ENCODE measurements at places on chromosomes 13 and 19.
A peak's percentile ranks its signal among the peaks of the same experiment; 100 is the strongest.

GRCh38 chr19:47820410-47820809, 1.3 kb upstream of the CRX start:
- DNase-seq = no peak

DNA sequence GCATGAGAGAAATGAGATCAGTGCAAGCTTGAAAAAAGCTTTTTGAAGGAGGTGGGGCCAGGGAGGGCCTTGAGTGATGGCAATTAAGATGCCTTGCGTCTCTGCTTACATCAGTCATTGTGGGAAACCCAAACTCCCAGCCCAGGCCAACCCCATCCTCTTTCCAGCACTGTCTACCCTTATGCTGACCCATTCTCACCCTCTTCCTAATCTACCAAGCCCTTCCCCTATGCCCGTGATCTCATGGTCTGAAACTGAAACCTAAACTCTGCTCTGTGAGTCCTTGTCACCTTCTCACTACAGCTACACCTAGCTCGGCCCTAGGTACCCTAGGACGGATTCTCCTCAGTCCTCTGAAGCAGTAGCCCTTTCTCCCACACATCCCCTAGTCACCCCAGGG, 36.0 kb upstream of the SERP2 start:
- no peak for DNase-seq

DNA sequence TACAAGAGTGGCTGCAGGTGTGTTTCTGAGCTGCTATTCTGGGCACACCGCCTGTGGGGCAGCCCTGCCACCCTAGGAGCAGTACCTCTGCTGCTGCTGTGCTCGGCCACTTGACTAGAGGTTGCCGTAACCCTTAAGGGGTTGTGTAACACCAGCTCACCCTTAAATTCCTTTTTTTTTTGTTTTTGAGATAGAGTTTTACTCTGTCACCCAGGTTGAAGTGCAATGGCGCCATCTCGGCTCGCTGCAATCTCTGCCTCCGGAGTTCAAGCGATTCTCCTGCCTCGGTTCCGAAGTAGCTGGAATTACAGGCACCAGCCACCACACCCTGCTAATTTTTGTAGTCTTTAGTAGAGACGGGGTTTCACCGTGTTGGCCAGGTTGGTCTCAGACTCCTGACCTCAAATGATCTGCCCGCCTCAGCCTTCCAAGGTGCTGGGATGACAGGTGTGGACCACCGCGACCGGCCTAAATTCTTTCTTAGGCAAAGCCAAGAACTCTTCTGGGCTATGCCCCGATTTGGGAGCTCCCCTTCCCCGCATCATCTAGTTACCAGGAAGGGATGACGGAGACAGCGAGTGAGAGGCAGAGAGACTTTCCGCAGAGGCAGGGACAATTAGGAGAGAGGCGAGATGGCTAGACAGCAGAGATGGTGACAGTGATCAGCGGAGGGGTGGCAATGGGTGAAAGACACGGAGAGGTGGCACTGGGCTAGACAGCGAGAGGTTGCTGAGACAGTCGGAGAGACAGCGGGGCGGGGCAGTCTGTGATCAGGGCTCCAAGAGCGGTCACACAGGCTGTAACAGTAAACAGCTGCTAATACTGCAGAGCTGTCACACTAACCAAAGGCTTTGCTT, 4.4 kb upstream of the LILRA5 start:
- DNase-seq = no peak

DNA sequence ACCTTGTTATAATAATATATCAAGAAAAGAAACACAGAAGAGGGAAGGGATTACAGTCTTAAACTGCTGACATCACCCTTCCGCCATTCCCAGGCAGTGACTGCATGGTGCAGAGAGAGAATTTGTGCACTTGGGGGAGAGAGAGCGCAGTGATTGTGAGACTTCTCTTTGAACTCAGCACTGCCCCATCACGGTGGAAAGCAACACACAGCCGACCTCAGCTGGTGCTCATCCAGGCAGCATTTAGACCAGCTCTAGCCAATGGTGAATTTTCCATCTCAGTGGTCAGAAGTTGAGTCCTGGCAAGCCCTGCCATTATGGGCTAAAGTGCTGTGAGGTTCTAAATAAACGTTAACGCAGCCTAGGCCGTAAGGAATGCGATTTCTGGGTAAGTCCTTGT, 1681.5 kb downstream of the EFNB2 start:
- no peak for DNase-seq

DNA sequence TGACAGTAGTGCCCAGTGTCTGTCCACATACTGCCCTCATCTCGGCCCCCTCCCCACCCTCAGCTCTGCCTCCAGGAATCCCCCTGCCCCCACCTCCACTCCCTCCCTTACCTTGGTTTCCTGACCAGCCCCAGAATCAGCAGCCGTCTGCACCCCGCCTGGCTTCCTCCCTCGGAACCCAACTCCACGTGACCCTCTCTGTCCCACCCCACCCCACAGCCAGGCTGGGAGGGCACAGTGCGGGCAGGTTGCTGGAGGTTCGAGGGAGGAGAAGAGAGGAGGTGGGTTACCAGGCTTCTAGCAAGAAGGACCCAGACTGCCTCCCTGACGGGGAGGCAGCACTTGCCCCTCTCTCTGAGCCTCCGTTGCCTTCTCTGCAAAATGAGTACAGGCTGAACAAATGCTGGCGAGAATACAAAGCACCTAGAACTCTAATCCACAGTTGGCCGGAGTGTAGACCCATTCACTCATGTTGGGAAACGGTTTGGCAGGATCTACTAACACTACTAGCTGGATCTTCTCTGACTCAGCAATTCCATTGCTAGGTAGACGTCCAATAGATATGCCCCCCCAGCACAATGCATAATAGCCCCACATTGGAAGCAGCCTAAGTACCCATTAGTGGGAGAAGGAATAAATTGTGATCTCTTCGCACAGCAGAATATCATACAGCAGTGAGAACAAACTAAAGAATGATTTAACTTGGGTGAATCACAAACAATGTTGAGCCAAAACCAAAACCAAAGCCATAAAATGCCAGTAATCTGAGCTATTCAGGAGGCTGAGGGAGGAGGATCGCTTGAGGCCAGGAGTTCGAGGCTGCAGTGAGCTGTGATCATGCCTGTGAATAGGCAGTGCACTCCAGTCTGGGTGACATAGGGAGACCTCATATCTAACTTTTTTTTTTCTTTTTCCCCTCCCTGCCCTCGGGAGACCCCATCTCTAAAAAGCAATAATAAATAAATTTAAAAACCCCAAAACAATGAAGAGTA, at the start of gene RASAL3:
Gene RASAL3 (minus strand): TSS at position 151 of the 992 bp plus-strand sequence. CDS start 186 bp downstream, outside the sequence.
- DNase-seq = no peak

DNA sequence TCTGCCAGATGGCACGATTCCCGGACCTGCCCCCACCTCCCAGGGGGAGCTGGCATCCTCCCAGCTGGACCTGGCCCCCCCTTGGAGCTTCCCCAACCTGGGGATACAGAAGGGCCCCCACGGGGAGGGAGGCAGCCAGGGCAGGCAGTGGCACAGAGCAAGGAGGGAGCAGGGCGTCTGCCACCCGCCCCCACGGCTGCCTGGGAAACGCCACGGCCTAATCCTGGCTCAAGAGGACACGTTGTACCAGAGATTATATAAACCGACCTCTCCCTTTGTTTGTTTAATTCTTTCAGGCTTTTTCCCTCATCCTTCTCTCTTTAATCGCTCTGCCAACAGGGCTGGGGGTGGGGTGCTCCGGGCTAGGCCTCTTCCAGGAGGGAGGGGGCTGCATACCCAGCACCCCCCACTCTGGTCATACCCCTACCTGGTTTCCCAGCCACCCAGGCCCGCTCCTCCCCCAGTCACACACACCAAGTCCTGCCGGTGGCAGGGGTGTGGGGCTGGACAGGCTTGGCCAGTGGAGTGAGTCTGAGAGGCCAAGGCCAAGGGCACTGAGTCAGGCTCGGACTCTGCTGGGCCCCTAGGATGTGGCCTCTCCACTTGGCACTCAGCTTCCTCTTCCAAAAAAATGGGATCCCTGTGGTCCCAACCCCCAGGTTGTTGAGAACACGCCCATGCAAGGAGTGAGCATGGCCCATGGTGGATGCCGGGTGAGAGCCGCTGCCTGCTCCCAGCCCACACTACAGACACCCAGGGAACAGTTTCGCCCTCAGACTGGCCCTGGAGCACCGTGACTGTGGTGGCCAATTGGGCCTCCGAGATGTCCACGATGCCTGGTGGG, 29.5 kb upstream of the NFIC start:
- no peak for DNase-seq

DNA sequence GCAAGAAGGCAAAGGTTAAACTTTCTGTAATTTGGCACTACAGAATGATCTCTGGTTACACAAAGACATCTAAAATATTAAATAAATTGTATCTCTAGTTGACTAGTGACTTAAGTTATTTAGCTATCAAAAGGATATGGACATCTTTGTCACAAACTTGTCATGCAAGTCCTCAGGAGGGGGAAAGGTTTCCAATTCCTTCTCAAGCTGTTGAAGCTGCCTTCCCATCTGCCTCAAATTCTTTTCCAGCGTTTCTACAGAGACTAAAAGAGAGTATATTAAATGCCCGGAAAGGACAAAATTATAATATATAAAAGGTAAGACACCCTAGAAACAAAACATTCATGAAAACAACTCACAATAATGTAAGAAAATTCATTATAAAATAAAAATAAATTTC, 324.5 kb downstream of the DIAPH3 start:
- no peak for DNase-seq

DNA sequence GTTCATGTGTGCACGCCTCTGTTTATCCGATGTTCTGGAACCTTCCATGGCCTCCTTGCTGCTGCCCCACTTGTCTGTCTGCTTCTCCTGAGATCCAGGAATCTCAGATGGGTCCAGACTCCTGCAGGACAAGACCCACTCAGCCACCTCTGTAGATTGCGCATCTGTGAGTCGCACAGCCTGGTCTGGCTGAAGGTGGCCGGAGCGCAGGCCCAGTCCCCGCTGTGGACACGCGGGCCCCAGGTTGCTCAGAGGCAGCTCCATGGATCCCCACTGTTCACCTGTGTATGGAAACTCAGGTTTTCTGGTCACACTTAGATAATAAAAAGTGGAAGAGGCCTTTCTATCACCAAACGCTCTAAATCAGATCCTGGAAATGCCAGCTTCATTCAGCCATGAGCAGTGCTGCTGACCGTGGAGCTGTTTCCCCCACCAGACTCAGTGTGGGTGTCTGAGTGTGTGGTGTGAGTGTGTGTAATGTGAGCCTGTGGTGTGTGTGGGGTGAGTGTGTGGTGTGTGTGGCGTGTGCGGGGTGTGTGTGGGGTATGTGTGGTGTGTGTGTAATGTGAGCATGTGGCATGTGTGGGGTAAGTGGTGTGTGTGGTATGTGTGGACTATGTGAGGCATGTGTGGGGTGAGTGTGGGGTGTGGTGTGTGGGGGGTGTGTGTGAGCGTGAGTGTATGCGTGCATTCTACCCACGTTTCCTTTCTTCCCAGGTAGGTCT, 59.5 kb downstream of the MCF2L start:
- DNase-seq = no peak

DNA sequence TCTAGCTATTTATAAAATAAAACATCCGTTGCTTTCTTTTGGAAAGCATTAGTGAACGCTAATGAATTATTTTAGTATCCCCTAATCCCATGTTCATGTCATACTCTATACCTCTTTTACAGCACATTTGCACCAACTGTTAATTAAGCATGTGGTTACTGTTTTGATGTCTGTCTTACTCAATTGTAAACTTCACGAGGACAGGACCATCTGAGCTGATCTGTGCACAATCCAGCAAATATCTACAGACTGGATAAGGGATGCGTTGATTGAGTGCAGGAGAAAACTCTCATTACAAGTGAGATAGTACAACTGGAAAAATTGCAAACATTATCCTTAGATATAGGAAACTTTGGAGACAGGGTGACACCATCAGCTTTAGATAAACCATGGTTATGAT, 201.1 kb downstream of the PCDH20 start:
- DNase-seq = no peak

DNA sequence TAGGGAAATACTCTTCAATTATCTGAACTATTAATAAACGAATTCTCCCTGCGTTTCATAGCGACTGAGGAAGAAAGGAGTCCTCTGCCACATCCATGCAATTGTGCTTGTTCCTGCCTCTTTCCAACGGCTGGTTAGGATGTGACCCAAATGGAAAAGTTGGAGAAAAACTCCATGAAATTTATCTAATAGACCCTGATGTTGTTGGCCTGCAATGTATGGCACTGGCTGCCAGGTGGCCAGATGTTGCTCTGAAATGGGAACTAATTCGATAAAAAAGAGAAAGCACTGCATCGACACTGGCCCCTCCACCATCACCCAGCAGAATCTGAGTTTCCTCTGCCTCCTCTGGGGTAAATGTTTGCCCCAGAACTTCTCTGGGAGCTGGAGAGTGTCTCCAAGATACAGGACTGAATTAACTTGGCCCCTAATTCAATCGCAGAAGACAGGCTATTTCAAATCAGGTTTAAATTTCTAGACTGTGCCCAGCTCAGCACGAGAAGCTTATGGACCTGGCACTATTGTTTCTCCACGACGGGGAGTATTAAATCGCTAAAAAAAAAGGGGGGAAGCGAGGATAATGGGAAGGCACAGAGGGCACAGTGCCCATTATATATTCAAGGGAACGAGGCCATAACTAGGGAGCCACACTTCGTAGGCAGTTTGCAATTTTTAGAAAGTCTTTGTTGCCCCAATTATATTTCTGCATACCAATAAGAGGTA, 103.9 kb downstream of the ZIC5 start:
- no peak for DNase-seq

- DNase-seq = no peak
Observed at GRCh38 chr19:44813070-44813840, 4.4 kb downstream of the BCAM start.

GRCh38 chr19:44767295-44768180, 10.2 kb upstream of the CBLC start:
- no peak for DNase-seq

- no peak for DNase-seq
Observed at GRCh38 chr13:23993680-23993985, 96.3 kb upstream of the C1QTNF9B start.

GRCh38 chr19:17947815-17948513, 15.1 kb downstream of the CCDC124 start:
- DNase-seq = peak; percentile 86

DNA sequence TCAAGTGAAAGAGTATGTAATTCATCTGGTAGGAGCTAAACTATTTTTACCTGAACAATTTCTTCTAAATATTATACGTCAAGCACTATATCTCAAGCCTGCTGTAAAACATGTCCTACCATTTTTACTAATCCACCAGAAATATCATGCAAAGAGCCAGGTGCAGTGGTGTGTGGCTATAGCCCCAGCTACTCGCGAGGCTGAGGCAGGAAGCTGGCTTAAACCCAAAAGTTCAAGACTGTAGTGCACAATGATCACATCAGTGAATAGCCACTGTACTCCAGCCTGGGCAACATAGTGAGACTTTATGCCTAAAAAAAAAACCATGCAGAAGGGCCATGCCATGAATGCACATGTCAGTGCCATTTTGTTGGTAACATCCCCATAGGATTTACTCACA, 20.7 kb upstream of the CLN5 start:
- no peak for DNase-seq

DNA sequence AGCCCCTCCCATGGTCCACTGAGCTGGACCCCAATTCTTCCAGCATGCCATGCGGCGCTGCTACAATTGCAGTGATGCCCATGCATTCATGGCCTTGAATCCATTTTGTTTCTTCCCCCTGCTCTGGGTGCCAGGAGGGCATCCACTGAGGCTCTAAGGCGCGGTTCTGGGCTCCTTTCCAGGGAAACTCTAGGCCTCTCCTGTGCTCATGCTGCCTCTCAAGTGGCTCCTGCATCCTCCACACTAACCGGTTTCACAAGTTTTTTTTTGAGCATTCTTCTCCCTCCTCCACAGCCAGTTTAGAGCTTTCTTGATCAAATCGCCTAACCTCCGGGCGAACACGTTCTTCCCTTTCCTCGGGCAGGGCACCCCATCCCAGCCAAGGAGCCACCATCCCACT, 69.1 kb upstream of the FLT1 start:
- DNase-seq = no peak
